ENCODE measurements at places on chromosomes 5 and 9.

DNA sequence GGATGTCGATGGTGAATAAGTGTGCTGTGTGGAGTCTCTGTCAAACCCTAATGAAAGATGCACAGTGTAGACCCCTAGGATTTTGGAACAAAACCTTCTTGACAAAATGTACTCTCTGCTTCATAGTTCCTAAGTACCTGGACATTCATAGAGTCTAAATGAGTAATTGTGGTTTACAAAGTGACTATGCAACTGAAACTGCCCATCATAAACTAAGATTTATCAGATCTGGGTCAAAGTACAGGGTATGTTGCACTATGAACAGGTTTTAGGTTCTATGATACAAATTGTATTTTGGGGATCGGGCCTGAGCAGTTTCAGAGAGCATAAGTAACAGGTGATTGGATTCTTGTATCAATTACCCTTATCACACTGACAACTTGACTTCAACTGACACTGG is 79.4 kb downstream of the LURAP1L start:
- no peak for DNase-seq

DNA sequence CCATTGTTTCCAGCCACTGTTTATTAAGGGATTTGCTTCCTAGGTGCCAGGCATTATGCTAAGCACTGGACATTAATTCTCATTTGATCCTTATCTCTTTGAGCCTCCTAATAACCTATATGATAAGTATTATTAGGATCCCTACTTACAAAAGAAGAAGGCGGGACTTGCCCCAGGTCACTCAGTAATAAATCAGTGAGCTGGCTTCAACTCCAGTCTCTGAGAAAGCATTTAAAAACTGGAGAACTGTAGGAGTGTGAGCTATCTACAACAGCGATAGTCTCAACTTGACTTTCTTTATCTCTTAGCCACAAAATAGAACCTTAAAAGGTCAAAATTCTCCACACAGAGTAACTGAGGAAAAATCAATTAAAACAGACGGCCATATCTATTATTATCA is 155.0 kb downstream of the GNAQ start:
- no peak for DNase-seq

- peak; percentile 74 for DNase-seq
Measured at GRCh38 chr5:14450018-14450524, 131.5 kb upstream of the OTULINL start.

- DNase-seq: no peak
Measured at GRCh38 chr9:85510830-85511504, 230.8 kb downstream of the AGTPBP1 start.

- no peak for DNase-seq
Measured at GRCh38 chr9:35355939-35356338, 134.0 kb upstream of the RUSC2 start.

GRCh38 chr5:127680595-127680994 is 22.6 kb upstream of the CCDC192 start:
- DNase-seq: no peak

GRCh38 chr5:123671711-123672456 is 159.9 kb downstream of the CSNK1G3 start:
- DNase-seq: no peak

- no peak for DNase-seq
Measured at GRCh38 chr5:127832067-127832466, 128.9 kb downstream of the CCDC192 start.

GRCh38 chr5:102902647-102903046 is 147.5 kb downstream of the PAM start:
- no peak for DNase-seq

GRCh38 chr9:32882705-32883104 is 99.4 kb downstream of the TMEM215 start:
- no peak for DNase-seq

DNA sequence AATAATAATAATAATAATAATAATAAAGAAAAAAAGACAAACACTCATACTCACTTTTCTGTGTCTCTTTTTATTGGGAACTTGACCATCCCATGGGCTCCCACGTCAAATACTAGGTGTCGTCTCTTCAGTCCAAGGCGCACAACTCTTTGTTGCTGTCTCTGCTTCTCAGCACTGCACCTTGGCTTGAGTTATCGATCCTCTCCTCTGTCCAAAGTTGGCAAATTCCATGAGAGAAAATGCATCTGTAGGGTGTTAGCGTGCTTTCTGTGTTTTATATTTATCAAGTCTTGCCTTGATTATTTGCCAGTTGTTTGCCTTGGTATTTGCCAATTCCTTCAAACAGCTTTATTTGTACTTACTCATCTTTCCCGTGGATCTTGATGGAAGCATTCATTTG is 653.7 kb downstream of the CDH18 start:
- DNase-seq: no peak

- DNase-seq: no peak
Measured at GRCh38 chr9:20528253-20528652, 94.0 kb downstream of the MLLT3 start.

GRCh38 chr5:5270958-5271785 is 131.0 kb downstream of the ADAMTS16 start:
- DNase-seq: peak; percentile 67

- no peak for DNase-seq
Measured at GRCh38 chr5:126376443-126376842, 46.8 kb upstream of the GRAMD2B start.

DNA sequence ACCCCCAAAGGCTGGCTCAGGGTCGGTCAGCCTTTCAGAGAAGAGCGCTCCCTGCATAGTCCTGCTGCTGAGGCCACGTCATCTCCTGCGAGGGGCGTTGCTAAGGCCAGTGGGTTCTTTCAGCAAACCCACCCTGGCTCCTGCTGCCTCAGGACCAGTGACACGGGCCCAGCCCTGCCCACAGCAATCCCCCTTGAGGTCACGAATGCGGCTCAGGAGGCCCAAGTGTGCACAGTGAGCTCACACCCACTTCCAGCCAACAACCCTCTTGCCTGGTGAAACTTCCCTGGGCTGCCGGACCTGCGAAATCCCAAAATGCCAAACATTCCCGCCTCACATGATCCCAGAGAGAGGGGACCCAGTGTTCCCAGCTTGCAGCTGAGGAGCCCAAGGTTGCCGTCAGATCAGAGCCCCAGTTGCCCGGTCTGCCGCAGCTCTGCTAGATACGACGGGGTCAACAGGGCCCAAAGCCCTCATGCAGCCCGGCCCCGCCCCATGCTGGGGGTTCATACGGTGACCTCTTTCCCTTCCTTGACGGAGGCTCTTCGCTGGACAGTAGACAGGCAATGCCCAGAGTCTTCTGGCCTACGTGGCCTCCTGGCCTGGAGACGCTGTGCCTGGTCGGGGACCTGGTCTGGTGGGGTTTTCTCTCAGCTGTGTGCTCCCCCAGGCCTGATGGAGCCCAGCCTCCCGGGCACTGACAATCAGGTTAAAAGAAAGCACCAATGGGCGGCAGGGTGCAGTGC is 116.4 kb upstream of the COL5A1 start:
- DNase-seq: no peak

GRCh38 chr9:19451240-19452087 is 42.7 kb downstream of the ACER2 start:
- no peak for DNase-seq

DNA sequence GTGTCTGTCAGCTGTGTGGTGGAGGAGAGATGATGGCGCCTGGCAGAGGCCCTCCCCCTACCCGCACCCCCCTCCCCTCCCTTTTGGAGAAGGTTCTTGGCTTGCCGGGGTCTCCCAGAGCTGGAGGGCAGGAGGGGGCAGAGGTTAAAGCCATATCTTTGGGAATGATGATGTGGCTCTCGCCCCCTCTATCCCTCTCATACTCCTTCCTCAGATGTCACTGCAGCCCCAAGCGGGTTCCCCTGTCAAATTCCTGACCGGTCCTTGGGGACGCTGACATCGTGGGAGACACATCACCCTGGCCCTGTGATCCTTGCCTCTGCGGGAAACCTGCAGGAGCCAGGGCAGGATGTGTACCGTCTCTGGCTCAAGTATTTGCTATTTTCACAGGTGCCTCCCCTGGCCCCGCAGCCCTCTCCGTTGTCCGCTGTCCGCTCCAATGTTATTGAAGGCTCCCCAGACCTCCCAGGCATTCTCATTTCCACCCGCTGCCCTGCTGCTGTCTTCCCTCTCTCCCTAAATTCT is 109.5 kb downstream of the FOXD1 start:
- no peak for DNase-seq

DNA sequence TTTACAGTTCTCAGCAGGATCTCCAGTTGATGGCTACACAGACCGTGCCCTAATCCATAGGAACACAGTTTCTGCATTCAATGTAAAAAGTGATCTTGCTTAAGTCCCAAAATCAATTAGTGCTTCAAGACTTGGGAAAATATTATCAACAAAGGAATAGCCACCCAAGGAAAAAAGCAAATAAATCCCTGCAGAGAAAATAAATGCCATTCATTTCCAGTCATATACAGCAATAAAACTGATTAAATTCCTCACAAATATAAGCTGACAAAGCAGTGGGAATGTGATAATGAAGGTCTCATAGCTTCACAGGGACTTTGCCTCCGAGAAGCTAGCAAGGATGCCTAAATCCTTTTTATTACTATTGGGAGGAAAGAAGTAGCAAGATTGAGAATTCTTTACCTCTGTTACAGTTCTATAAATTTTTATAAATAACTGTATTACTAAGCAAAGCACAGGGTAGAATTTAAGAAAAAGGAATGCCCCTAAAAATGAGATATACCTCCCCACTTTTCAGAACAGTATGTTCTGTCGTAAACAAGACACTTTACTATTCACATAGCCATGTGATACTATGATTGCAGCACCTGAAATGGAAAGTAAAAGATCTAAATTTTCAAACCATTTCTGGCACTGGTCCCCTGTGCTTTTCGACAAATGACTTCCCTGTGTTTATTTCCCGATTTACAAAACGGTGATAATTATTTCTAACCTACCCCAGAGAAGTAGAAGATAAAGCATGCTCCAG is 59.8 kb downstream of the ARSB start:
- DNase-seq: no peak

- no peak for DNase-seq
Measured at GRCh38 chr9:122236681-122237080, 7.9 kb upstream of the LHX6 start.

DNA sequence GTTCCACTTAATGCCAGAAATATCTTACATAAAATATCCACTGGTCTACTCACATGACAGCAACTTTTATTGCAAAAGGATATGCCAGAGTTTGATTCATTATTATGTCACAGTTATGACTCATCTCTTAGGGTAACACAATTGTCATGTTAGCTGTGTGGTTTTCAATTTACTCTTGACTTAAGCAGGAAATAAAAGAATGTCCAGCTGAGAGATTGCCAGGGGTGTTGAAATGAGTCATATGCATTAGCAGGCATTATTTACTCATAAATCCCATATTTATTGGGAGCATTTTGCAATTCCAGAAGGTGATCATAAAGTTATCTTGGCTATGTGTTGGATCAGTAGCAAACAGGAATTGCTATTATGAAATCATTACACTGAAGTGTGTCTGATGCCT is 1164.6 kb upstream of the CDH18 start:
- DNase-seq: peak; percentile 96

DNA sequence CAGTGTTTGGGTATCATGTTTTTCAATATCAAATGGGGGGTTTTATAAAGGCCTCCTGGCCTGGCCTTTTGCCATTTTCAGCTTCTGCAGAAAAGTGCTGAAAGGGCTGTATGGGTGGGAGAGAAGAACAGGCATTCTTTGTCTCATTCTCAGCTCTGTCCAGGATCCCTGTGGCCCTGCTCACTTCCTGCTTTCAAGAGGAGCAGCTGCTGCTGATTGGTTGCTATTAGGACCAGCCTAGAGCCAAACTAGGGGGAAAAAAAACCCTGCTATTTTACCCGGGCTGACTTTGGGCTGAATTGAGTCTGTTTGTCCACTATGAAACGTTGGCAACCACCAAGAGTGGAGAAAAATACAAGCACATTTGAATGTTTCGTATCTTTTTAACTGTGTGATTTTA is 117.1 kb downstream of the CMYA5 start:
- no peak for DNase-seq

GRCh38 chr9:136231478-136232297 is 13.9 kb downstream of the QSOX2 start:
- no peak for DNase-seq

DNA sequence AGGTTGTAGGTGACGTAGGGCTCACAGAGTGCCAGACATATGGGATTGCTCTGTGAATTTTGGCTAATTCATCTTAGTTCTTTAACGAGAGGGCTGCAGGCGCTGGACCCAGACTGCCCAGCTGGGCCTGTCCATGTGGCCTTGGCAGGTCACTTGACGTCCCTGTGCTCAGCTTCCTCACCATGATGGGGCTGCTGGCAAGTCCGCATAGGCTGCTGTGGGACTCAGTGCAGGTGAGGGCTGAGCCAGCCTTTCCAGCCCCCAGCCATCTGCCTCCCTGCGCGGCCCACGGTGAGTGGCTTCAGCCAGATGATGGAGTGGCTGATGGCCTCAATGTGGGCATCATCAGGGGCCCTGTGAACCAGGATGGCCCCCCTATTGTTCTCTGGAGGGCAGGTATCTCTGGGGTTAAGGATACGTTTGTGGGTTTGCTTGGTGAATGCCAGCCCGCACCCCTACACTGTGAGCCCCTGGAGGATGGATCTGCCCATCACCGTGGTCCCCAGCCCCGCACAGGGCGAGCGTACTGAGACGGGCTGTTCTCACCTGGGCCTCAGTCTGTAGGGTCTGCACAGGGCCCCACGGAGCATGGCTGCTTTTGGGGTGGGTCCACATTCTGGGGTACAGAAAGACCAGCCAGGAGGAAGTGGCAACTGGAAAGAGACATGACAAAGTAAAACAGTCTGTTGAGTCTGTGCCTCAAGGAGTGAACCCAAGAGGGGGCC is 3.7 kb downstream of the CARD19 start:
- no peak for DNase-seq

DNA sequence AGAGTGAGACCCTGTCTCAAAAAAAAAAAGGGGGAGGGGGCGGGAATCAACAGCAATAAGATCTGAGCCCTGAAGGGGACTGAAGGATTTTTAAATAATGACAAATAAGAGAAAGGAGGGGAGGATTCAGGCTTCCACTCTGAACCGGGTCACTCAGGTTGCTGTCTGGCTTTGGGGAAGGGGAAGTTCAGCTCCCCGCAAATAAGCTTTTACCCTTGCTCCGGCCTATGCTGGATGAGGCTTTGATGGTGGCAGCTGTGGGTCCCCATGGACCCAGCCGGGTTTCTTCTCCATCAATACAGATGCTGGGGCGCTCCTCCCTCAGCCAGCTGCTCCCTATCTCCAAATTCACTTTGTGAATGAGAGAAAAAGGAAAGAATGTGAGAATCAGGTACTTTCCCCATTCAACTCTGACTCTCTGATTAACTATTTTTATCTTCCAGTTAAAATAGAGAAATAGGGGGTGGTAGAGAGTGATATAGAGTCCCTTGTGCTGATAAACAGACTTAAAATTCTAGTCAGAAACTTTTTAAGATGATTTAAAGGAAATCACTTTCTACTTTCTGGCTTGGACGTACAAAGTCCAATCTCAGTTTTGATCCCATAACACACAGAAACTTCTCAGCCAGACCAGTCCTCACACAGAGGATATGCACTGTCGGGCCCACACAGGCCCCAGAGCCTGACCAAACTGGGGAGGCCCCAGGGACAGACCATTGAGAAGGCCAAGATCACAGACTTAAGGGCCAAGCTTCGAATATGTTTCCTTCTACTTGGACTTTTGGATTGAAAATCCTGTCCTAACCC is 39.6 kb downstream of the C5orf15 start:
- no peak for DNase-seq

Measured in fibroblast of lung (primary cell).